Thyroid gland (tissue), 4 donors: ENCODE measurements at places on chromosomes 16 and 17. TPM values are rescaled to one million over a fixed set of nuclear protein-coding genes. Genes with fewer than 3 reads are reported as not detected.
A peak's percentile ranks its signal among the peaks of the same experiment; 100 is the strongest.

GRCh38 chr16:1579214-1579613 is 32.7 kb downstream of the IFT140 start:
- H3K4me1 ChIP-seq = no peaks in the 10 kb centered on the region
- no peaks in the 10 kb centered on the region for H3K27me3 ChIP-seq
- no peak for DNase-seq
- H3K4me3 ChIP-seq = no peak overlapping the region
- no peak overlapping the region for H3K27ac ChIP-seq

Gene USP10
- 63.1 TPM for total RNA-seq

DNA sequence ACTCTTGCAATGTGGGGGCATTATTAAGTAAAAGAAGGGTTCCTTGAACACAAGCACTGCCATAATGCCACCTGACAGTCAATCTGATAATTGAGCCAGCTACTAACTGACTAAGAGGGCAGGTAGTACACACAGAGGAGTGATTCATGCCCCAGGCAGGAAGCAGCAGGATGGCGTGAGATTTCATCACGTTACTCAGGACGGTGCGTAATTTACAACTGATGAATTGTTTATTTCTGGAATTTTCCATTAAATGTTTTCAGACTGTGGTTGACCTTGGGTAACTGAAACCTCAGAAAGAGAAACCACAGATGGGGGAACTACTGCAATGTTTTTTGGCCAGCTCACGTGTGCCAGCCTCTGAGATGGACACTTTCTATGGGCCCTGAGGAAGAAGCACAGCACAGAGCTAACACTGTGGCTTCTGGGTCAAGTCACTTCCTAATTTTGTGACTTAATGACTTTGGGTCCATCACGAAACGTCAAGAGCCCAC is 46.7 kb downstream of the C17orf67 start:
- H3K27me3 ChIP-seq = no peaks in the 10 kb centered on the region
- H3K27ac ChIP-seq = no peak overlapping the region
- H3K4me3 ChIP-seq = no peak overlapping the region
- H3K4me1 ChIP-seq = no peaks in the 10 kb centered on the region

Gene ZNF385C
- not detected for total RNA-seq

GRCh38 chr17:3985846-3986245 is 21.6 kb upstream of the ATP2A3 start:
- DNase-seq = no peak
- H3K27ac ChIP-seq = peak overlapping the region; percentile 51
- H3K36me3 ChIP-seq = no peaks in the 10 kb centered on the region
- H3K27me3 ChIP-seq = no peaks in the 10 kb centered on the region
- H3K4me1 ChIP-seq = no peaks in the 10 kb centered on the region

Gene GP1BA
- total RNA-seq = not detected

Gene KRTAP3-2
- not detected for total RNA-seq
